GM23248 (cell line): ENCODE measurements at places on chromosomes 12 and 14. TPM values are rescaled to one million over a fixed set of nuclear protein-coding genes. Genes with fewer than 3 reads are reported as not detected.

DNA sequence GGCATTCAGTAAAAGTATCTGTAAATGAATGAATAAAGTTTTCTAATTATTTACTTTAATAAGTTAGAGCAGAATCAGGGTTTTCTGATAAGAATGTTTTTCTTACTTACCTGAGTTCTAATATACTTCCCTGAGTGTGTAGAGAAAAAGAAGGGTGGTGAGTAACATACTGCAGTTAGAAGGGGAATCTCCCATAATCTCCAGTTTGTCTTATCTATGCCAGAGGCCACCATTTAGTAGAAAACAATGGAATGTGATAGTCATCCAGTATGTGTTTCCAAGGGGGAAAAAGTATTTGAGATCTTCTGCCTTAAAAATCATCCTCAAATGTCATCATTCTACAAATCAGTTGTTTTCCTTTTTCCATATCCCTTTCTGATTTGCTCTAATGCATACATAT, 56.5 kb upstream of the PAWR start:
- DNase-seq, result peak; percentile 21

- no peak for DNase-seq
Observed at GRCh38 chr14:72527591-72527990, 366.3 kb downstream of the DPF3 start.

DNA sequence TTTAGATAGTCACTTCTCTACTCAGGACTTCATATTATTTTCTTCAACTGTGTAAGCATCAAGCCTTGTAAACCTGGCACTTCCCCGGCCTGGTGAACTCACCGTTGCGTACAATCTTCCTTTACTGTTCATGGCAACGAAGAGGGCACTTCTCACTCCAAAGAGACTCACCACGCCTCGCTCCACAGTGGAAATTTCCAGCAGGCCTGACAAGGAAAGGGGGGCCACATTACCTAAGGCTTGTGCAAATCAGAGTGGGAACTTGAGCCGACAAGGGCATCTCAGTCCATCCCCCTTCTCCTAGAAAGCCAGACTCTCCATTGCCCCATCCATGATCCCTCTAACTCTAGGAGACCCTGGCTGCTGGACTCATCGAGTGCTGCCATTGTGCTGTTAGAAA, 1.6 kb downstream of the FGF6 start:
- DNase-seq, result no peak

DNA sequence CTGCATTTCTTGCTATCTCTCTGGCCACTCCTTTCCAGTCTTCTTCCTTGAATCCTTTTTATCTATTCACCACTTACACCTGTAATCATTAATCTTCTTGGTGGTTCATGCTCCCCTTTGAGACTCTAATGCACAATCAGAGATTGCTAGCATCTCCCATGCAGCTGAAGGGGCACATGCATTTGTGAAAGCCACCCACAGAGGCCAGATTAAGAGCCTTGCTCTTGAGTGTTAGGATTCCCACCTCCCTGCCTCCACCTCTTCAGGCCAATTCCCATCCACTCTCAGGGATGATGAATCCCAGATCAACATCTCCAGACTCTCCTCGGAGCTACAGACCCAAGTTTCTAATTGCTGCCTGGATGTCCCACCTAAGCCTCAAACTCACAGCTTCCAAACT, 19.4 kb upstream of the KRT18 start:
- no peak for DNase-seq

DNA sequence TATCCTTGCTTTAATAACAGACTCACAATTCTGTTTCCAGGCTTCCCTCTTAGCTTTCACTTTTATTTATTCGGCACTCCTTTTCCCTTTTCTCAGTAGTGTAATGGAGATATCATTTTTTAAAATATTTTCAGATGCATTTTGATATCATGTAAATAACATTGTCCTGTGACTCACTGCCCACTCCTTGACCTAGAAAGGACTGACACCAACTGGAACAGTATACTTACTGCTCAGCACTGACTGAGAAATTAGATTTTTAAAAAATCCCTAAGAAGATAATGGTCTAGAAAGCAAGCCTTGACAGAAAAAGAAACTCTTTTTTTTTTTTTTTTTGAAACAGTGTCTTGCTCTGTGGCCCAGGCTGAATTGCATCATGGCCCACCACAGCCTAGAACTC, 118.0 kb upstream of the FSCB start:
- no peak for DNase-seq

DNA sequence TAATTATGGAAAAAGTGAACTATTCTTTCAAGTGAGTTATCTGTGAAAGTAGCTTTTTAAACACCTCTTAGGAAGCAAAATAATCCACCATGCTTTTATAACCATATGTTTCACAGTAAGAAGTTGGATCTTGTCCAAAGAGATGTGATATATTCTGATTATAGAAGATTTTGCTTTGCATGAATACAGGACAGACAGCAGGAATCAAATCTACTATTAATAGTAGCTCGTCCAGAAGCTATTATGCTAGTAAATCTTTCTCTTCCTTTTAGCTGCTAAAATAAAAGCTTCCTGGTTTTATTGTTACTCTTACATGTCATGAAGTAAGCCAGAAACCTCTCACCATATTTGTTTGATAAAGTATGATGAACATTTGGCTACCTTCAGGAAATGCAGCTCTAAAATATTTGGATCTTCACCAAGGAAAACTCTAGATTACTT, 257.0 kb downstream of the IPO8 start:
- no peak for DNase-seq

DNA sequence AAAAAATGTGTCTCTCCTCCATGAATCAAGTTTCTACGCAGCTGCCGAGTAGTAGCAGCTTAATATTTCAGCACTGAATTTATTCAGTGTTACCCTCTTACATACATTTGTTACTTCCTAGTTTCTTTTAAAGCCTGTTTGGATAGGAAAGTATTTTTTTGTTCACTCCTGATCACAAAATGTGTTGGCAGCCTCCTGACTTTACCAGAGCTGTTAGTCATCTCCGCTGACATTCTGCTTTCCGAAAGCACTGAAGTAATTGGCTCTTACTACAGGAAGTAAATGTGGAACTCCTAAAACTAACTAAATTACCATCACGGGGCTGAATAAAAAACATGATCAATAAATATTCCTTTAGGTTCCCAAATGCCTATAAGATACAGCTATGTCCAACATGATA, 225.5 kb downstream of the EPS8 start:
- DNase-seq, result peak; percentile 87

GRCh38 chr12:129887101-129887500, 16.7 kb downstream of the TMEM132D start:
- no peak for DNase-seq

Gene KRT79
- 0.15 TPM in 1 of 2 replicates, not detected in the other for polyA plus RNA-seq

Gene PELI2
- polyA plus RNA-seq, result 1.3 TPM in 2 replicates

Gene PSMC6
- polyA plus RNA-seq, result 92.4 and 98.8 TPM in 2 replicates

Gene NOXRED1
- polyA plus RNA-seq, result 0.10 and 0.31 TPM in 2 replicates
